ENCODE measurements at places on chromosomes 5 and 9.

DNA sequence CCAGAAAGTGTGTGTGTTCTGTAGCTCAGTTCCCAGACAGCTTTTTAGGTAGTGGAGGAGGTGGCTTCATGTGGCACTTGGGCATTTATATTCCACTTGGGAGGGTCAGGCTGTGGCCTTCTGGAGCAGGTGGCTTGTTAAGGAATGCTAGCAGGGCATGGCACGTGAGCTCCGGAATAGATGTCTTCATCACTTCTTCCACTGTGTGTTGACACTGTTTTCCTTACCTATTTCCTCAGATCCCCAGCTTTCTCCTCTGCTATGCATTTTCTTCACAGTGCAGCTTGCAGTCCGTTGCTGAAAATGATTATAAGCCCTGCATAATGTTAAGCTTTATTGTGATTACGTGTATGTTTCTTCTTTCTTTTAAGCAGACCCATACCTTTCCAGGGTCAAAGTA lies 3.3 kb upstream of the MAML1 start:
- DNase-seq, result no peak

GRCh38 chr5:38605610-38606009 lies 49.2 kb upstream of the LIFR start:
- DNase-seq, result no peak

- peak; percentile 37 for DNase-seq
Observed at GRCh38 chr5:137735555-137736284, at the start of gene KLHL3. KLHL3 (minus strand) TSS chr5:137736089; CDS start chr5:137735646, 443 bp downstream.

GRCh38 chr9:68625559-68625958 lies 79.5 kb upstream of the PIP5K1B start:
- no peak for DNase-seq

GRCh38 chr9:81191222-81191621 lies 498.1 kb downstream of the TLE1 start:
- no peak for DNase-seq

GRCh38 chr5:130055572-130055971 lies 151.3 kb downstream of the CHSY3 start:
- no peak for DNase-seq

DNA sequence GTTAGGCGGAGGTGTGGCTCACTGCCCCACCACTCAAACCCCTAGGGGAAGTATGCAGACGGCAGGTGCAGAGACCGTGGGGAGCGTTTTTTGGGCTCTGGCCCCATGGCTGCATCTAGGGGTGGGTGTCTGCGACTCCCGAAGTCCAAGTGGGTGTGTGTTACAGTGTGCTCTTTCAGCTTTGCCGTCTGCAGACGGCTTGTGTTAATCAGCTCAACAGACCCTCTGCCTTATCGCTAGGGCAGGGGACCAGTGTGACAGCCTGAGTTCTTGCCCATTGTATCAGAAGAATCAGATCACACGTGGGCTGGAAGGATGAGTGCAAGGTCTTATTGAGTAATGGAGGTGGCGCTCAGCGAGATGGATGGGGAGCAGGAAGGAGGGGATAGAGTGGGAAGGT lies 162.8 kb downstream of the ENC1 start:
- no peak for DNase-seq

DNA sequence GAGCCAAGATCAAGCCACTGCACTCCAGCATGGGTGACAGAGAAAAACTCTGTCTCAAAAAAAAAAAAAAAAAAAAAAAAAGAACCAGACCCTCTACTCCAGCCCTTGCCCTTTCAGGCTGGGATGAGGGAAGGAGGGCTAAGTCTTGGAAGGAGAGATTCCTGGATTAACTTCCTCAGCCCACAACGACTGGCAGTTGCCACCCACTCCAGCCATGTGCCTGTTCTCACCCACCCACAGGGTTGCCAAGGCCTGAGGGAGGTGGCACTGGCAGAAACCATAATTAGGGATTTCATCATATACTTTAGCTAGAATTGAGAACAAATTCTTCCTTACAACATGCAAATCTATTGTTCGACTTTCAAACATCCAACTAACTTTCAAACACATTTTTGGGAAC lies 87.8 kb upstream of the SLC30A5 start:
- DNase-seq, result no peak

GRCh38 chr5:54091307-54092130 lies 218.9 kb downstream of the ARL15 start:
- DNase-seq, result no peak

DNA sequence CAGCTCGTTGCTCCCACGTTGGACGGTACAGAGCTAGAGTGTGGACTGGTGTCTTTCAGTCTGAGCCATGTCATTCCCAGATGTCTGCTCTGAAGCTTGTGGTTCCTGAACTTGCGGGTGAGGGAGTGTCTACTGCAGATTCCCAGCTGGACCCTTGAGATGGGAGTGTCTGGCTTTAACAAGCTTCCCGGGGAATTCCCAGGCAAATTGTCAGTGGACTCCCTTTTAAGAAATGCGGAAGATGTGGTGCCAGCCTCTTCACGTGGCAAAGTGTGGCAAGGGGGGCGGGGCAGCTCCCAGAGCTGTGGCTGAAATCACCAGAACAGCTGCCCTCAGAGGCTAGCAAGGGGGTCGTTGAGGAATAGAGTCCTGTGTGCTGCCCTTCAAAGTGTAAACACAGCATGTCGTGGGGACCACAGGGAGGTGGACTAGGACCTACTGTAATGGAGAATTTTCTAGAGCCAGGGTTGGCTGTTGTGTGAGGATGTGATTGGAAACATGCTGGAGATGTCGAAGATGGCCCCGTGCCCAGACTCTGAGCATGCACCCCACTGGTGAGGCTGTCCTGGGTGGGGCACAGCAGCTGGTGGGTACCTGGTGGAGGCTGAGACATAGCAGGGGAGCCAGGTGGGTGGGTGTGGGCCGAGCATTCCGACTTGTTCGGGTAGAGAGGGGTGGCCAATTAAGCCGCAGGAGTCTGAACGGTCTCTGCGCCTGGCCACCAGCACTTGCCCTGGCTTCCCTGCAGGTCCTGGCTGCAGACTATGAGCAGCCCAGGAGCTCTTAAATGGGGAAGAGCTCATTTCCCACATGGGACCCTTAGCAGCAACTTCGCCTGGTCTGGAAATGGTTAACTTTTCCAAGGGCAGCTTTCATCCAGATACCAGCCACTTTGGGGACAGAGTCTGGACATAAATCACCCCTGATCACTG lies 37.4 kb downstream of the PRRX2 start:
- no peak for DNase-seq

DNA sequence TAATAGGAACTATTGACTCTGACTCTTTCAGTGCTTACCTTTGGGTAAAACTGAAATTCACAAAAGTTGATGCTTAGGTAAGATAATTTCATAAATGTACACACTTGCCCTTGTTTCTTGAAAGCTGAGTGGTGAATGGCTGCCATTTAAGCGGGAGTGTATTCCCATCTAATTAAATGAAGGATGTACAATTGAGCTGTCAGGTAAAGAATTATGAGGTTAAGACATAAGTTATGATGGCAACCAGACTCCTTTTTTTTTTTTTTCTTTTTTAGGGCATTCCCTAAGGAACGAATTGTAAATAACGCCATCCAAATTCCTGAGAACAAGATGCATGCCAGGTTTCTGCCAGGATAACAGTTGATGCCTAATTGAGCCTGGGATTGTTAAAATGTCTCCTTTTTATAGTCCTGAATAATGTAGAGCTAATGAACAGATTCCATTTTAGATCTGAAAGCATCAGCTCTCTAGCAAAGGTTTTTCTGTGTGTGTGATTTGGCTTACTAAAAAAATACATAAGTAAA lies 199.7 kb downstream of the ISL1 start:
- DNase-seq, result no peak

- no peak for DNase-seq
Observed at GRCh38 chr5:171323806-171324632, 15.0 kb downstream of the TLX3 start.

GRCh38 chr9:126893079-126893478 lies 21.5 kb upstream of the RALGPS1 start:
- DNase-seq, result no peak

DNA sequence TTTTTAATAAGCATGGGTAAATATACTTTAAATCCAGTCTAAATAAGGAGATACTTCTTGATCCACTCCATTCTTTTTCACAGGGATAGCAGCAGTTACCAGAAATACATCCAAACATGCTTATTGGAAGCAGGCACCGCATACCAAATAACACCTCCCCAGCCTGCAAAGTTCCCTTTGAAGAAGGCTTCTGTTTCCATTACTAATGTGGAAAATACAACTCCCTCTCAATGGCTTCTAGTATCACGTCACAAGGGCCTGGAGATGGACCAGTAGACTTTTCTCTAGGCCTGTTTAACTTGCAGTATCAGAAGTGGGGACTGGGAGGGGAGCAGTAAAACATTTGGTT lies 20.8 kb downstream of the TMEM245 start:
- no peak for DNase-seq

DNA sequence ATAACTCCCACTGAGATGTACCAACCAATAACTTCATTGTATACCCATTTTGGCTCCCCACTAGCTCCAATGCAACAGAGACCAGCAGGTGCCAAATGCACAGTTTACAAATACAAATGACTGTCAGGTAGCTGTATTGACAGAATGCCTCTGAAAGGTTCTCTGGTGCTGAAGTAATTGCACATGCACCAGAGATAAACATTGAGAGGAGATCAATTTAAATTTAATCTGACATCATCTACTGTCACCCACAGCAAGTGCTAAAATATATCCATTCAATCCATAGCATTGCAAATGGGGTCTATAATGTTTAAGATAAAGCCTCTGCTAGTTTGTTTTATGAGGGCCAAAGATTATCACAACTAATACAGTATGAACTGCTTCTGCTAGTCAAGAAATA lies 80.2 kb downstream of the STX17 start:
- DNase-seq, result no peak

DNA sequence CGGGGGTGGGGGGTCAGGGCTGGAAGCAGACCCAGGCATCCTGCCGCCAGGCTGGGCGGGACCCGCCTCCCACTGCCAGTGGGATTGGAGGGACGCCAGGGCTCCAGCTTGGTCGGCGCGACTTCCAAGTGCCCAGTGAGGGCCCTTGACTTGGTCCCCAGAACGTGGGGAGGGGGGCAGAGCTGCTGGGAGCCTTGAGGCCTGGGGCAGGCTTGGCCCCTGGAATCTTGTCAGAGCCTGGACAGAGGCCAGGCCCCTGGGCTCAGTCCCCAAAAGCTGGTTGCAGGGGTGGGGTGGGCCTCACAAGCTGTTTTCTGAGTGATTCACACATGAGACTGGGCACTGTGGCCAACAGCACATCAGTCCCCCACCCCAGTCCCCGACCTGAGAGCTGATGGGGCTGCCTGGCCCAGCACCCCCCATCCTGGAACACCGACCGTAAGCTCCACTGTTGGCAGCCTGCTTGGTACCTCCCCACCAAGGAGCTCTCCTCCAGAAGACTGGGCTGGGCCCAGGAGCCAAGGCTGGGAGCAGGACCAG lies 526 bp downstream of the CLIC3 start:
- no peak for DNase-seq

- DNase-seq, result no peak
Observed at GRCh38 chr5:139495638-139496435, 13.3 kb upstream of the STING1 start.

GRCh38 chr9:124621371-124622328 lies 114.5 kb upstream of the NR5A1 start:
- no peak for DNase-seq

- no peak for DNase-seq
Observed at GRCh38 chr5:15007646-15008045, 136.1 kb upstream of the ANKH start.

DNA sequence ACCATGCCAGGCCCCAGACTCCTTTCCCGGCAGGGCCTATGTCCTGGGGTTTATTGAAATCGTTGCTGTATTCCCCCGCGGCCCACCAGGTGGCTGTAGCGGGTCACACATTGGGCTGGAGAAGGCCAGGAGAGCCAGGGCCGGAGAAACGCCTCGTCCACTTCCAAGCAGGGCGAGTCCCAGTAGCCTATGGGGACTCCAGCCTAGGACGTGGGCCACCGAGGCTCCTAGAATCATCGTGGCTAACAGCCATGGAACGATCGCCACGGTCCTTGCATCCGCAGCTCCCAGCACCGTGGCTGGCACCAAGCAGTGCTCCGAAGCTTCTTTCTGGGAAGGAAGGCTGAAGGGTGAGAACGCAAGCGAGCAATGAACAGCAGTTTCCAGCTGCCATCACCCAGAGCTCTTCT lies 87.7 kb downstream of the ENTREP1 start:
- DNase-seq, result no peak

- DNase-seq, result no peak
Observed at GRCh38 chr5:83364312-83365299, 106.9 kb upstream of the VCAN start.

DNA sequence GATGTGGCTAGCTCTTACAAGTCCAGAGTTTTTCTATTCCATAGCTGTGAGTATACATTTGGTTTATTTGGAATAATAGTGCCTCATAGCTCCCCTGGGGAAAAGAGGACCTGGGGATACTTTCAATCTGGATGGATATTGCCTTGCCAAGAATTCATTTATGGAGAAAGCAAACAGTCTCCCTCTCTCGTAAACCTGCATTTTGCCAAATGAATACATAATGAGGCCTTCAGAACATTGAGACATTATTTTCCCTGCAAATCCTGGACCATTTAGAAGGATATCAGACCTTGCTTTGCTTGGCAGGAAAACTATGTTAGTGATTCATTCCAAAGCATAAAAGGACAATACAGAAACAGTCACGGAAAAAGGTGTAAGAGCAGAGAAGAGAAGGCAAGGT lies 569.6 kb upstream of the BRINP1 start:
- no peak for DNase-seq

DNA sequence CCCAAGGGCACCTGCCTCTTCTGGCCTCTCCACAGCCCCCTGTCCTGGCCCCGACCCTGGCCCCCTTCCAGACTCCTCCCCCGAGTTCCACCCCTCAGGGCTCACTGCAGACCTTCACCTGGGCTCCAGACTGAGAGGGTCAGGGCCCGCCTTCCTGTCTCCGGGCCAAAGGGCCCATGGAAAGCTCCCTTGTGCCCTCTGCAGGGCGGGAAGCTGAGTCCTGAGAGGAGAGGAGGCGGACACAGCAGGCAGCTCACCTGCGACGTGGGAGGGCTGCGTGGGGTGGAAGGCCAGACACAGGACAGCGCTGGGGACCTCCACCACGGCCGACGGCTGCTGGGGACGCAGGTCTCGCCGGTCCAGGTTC lies 20.6 kb downstream of the DYNC2I2 start:
- no peak for DNase-seq

DNA sequence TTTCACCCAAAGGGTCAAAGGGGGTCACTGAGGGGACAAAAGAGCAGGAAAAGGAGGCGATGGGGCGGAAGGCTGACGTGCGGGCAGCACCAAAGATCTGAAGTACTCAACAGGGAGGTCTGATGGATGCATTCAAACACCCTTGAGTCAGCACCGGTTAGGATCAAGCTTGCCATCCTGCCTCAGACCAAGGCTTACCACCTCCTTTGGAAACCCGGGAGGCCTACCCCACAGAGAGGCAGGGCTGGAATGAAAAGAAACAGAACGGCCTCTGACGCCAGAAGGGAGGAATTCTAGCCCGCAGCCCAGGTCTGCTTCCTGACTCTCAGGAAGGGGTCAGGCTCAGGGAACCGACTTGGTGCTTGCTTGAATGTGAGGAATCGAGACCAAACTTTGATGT lies 125.6 kb downstream of the PAPPA start:
- DNase-seq, result no peak

- no peak for DNase-seq
Observed at GRCh38 chr5:121164632-121165031, 687.0 kb upstream of the FTMT start.

GRCh38 chr5:31806561-31806960 lies 167.6 kb downstream of the PDZD2 start:
- DNase-seq, result no peak

GRCh38 chr5:123997064-123997461 lies 485.1 kb downstream of the CSNK1G3 start:
- no peak for DNase-seq
